ENCODE measurements at places on chromosomes 13 and 19.
A peak's percentile ranks its signal among the peaks of the same experiment; 100 is the strongest.

DNA sequence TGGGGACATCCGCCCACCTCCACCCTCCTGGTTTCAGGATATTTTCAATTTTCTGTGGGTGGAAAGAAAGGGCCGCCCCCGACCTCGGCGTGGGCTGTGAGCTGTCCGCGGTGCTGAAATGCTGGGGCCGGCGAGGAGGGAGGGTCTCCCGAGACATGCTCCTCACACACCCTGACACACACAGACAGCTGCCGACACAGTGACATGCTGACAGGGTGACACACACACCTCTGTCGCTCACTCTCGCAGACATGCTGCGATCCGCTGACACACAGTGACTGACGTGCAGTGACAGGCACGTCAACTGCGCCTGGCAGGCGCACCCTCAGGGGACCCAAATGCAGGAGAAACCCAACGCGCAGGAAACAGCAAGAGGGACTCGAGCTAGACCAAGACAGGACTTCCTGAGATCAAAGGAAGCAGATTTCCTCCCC, 25.1 kb upstream of the MEIS3 start:
- peak; percentile 24 for DNase-seq

- no peak for DNase-seq
Observed at GRCh38 chr13:30151388-30151787, 156.0 kb downstream of the KATNAL1 start.

GRCh38 chr19:46256855-46257254, 27.3 kb downstream of the IGFL1 start:
- DNase-seq = no peak

DNA sequence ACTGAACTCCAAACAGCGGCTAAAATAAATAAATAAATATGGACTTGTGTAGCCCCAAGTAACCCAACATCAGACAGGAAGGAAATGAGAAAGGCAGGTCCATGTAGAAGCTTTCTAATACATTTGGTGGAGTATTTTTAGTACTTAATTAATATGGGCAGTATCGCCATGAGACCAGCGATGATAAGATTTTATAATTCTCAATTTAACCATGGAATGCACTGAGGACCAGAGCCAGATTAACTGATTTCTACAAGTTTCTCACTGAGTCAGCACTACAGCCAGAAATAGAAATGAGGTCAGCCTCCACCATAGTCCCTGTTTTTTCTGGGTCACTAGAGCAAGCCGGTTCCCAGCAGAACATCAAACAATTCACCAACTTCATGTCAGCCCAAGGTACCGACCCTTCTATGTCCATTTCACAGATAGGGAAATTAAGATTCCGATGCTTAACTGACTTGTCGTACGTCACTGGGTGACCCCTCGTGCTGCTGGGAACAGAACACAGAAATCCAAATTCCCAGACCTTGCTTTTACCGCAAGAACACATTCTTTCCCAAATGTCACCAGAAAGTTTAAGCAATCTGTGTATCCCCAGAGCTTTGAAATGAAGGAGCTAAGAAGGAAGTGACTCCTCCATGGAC, 90.4 kb downstream of the COL4A1 start:
- DNase-seq = no peak

DNA sequence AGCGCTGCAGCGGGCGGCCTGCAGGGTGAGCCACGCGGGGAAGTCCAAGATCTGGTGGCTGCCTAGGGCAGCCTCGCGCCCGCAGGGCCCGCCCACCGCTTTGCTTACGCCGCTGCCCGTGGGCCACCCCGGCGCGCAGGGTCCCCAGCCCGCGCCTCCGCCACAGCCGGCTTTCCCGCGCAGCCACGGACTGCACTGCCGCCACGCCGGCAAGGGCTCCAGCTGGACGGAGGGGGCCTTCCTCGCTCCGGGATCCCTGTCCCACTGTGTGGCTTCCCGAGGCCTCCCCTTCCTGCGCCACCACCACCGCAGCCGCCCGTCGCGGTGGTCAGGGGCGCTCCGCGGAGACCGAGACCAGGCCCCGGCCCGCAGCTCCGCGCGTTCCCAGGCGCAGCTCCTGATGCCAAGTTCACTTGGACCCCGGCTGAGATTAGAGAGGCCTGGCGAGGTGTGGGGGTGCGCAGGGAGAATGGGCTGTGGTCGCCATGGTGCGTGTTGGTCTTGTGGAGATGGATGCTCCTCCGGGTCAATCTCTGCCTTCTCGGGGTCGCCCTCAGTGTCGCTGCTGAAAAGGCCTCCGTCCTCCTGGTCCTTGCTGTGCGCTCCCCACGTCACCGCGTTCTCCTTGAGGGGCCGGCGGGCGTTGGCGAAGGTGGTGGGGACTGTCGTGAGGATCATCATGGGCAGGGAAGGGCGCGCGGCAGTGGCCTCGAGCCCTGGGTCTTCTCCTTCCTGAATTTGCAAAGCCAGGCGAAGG, 17.9 kb upstream of the RNF17 start:
- no peak for DNase-seq

- DNase-seq = peak; percentile 73
Observed at GRCh38 chr19:51339687-51340656, 2.0 kb downstream of the VSIG10L start.

DNA sequence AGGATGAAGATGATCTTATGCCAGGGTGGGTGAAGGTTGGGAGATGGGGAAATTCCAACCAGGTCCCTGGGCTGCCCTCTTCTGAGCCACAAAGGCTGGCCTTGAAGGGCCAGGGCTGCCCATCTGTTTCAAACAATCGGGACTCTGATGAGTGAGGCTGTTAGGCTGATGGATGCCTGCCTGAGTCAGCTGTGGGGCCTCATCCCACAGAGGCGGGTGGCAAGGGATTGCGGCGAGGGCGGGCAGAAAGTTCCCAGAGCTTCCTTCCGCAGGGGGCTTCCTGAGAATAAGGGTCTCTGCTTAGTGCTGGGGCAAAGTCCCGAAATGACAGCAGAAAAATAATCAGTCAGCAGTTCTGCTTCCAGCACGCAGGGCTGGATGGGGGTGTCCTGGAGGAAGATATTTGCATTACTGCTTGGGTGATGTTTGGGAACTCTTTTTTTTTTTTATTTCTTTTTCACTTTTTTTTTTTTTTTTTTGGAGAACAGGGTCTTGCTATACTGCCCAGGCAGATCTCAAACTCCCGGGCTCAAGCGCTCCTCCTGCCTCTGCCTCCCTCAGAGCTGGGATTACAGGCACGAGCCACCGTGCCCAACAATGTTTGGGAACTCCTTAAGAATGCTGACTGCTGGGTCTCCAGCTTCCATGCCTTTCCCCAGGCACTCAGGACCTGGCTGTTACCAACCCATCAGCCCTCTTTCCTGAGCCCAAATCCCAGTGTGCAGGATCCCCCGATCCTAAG, 14.1 kb downstream of the SH3GL1 start:
- no peak for DNase-seq

- DNase-seq = no peak
Observed at GRCh38 chr19:30855442-30855841, 483.3 kb downstream of the ZNF536 start.

- DNase-seq = no peak
Observed at GRCh38 chr13:66513728-66514127, 716.4 kb downstream of the PCDH9 start.

GRCh38 chr19:51027873-51028272, 1.5 kb upstream of the KLK11 start:
- no peak for DNase-seq

- peak; percentile 83 for DNase-seq
Observed at GRCh38 chr19:10315335-10316214, at the start of gene FDX2. Gene FDX2, minus strand, starts transcription at chr19:10316015. Its CDS starts 19 bp downstream, at chr19:10315996.

DNA sequence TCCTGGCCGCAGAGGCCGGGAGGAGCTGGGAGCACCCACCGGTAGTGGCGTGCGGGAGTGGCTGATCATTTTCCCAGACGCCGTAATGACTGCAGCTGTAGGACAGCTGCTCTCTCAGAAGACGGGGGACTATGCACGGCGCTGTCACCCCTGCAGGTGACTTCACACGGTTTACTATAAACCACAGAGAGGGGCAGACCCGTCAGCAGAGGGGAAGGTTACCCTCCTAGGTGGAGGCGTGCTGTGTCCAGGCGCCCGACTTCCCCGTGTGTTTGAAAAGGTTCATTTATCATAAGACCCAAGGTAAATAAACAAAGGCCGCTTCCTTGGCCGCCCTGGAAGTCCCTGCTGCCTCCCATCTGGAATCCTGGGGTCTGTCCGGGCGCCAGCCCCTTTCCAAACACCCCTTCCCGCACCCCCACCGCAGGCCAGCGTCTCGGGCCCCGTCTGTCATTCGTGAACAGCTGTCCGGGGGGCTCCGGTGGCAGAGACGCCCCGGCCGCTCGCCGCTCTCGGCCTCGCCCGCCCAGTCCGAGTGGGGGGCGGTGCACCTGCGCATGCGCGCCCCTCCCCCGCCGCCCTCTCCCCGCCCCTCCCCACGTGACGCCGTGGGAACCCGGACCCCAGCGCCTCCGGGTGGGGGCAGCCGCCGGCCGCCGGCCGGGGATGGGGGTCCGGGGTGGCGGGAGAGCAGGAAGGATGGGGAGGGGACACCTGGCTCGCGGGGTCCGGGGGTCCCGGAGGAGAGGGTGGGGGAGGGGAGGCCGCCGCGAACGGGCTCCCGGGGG, 915 bp downstream of the SHC2 start:
- DNase-seq = peak; percentile 3

DNA sequence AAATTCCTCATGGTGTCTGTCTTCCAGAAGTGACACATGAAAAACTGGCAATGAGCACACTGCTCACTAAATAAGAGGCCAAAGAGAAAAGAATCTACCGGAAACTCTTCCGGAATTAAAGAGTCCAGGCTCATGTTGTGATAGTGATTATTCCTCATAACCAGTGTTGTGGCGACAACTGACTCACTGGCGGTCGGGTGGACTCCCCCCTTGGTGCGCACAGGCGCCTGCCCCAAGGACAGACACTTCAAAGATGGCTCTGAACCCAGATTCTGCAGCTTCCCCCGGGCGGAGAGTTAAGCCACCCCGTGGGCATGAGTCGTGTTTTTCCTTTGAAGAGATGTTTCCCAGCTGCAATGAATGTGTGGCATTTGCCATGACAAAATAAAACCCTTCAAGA, 10.3 kb downstream of the IL17D start:
- DNase-seq = no peak

DNA sequence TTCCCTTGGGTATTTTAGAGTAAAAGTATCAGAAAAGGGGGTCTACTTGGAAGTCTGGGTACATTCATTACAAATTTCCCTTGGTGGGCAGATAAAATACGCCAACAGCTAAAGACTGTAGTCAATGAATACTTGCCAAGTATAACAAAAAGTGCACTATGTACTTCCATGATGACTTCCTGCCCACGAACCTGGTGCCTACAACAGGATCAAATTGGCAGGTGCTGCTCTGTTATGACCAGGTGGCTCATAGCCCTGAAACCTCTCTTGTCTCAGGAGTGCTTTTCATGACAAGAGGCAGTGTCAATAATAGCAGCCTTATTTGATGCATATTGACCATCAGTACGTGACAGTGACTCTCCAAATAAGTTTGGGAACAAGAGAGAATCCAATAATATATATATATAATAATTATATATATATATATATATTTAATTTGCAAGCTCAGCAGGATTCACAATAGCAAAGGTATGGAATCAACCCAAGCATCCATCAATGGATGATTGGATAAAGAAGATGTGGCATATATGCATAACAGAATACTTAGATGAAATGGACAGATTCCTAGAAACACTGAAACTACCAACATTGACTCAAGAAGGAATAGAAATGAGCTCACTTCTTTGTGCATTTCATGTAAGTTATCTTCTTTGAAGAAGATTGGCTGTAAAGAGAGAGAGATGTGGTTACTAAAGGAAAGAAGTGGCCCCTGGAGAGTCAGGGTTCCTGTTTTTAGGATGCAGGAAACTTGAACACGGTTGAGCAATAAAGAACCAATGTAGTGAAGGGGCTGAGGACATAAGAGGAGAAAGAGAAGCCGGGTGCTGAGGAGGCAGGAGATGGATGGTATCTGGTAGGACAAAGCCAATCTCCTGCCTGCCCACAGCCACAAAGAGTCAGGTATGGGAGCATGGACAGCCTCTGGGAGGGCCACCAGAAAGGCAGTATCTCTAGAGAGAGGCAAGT, 52.0 kb upstream of the GTF2F2 start:
- no peak for DNase-seq

- DNase-seq = no peak
Observed at GRCh38 chr13:97333983-97334382, 100.0 kb upstream of the RAP2A start.

DNA sequence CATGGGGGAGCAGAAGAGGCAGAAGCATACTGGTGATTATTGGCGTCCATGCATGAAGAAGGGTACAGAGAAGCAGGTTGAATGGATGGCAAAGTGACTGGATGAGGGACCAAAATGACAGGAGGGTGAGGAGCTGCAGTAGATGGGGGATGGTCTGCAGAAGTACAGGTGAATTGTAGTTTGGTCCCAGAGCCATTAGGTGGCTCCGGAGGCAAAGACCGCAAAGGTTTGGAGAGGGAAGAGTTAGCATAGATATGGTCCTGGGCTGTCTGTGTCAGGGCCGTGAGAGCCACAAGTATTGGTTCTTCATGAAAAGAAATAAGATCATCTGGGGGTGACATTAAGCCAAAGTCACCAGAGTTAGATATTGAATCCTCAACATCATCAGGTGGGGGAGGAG, 59.0 kb upstream of the ZNF726 start:
- no peak for DNase-seq

DNA sequence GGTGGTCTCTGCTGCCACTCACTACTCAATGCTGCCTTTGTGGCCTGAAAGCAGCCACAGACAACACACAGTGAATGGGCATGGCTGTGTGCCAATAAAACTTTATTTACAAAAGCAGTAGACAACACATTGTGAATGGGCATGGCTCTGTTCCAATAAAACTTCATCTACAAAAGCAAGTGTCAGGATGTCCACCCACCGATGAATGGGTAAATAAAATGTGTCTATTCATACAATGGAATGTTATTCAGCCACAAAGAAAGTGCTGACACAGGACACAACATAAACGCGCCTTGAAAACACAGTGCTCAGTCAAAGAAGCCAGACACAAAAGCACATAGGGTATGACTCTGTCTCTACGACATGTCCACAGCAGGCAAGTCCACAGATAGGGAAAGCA, 20.1 kb downstream of the ZSCAN5A start:
- DNase-seq = no peak

DNA sequence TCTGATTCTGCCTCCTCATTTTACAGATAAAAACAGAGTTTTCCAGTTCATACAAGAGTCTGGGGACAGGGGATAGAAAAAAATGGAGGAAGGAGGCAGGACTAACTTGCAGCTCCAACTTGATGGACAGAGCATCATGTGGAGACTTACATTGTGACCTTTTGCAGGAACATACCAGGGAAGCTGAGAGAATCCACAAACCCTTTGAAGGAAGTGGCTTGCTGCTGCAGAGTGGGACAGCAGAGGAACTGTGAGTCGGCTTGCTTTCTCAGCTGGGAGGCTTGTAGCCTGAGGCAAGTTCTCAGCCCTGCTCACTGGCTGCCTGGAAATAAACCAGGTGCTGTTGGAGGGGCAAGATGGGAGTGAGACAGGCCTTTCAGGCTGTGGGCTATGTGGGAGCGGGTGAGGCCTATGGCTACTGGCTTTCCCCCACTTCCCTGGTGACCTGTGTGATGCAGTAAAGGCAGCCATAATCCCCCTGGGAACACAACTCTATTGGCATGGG, 614.4 kb downstream of the KCTD12 start:
- DNase-seq = no peak
